ENCODE measurements at places on chromosomes 1 and 21. TPM values are rescaled to one million over a fixed set of nuclear protein-coding genes. Genes with fewer than 3 reads are reported as not detected.

- DNase-seq, result no peak
These were observed 28.0 kb upstream of the TSPAN2 start for GRCh38 chr1:115117298-115117697.

Gene ACTN2
- total RNA-seq, result 2.1 TPM

DNA sequence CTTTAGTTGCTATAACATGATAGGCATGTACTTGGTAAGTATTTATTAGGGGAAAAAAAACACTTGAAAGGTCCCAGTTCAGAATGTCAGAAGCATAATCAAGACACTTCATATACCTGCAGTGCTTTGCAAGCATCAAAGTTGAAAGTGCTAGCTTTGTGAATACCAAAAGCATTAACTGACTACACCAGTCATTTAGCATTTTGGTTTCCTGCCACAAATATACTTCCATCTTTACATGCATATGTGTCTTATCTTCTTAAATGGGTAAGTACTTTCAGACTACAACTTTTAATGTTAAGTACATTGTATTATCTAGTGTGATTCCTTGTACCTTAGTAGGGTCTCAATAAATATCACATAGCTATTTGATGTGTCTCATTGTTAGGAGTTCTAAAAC is 43.7 kb downstream of the AKT3 start:
- no peak for DNase-seq

DNA sequence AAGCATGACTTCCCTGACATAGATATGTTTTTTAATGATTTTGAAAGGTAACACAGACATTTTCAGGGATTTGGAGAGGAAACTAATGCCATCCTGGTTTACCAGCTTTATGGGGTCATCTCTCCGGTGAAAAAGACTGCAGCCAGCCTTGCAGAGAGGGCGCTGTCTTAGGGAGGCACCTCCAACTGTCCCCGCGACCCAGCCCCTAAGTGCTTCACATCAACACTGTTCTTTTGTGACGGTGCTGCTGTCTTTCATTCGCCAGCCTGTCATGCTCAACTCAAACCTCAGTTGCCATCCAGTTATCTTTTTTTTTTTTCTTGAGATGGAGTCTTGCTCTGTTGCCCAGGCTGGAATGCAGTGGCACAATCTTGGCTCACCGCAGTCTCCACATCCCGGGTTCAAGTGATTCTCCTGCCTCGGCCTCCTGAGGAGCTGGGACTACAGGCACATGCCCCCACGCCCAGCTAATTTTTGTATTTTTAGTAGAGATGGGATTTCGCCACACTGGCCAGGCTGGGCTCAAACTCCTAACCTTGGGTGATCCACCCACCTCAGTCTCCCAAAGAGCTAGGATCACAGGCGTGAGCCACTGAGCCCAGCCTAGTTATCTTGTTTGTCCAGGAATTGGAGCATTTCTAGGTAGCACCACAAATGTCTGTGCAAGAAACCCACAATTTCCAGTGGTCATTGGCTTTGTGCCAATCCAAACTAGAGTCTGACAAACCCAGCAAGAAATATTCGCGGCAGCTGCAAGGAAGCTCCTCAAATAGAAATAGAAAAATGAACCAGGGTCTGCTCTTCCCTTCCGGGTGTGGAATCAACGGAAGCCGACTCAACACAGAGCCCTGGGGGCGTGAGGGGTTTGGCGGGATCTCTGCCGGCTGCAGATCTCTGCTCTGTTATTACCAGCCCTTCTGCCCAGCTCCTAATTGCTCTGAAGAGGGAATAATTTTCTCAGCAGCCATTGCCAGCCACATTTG is 24.2 kb downstream of the PDE9A start:
- DNase-seq, result no peak

Gene RXRG
- 0.32 TPM for total RNA-seq

Gene PLPPR5
- total RNA-seq, result 0.08 TPM

Gene PYHIN1
- total RNA-seq, result 0.22 TPM

Gene CIART
- 2.0 TPM for total RNA-seq

DNA sequence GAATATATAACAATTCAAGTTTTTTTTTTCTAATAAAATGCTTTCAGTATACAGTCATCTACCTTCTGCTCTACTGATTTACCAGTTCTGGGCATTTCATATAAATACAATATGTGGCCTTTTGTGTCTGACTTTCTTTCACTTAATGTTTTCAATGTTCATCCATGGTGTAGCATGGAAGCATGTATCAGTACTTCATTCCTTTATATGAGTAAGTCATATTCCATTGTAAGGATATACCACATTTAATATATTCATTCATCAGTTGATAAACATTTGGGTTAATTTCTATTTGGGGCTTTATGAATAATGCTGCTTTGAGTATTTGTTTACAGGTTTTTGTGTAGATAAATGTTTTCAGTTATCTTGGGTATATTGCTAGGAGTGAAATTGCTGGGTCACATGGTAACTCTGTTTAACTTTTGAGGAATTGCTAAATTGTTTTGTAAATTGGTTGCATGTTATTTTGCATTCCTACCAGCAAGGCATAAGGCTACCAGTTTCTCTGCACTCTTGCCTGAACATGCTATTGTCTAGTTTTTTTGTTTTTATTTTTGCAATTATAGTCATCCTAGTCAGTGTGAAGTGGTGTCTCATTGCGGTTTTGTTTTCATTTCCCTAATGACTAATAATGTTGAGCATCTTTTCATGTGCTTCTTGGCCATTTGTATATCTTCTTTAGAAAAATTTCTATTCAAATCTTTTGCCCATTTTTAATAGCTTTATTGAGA is 206.1 kb downstream of the TM2D1 start:
- no peak for DNase-seq

Gene PDE4B
- 1.0 TPM for total RNA-seq

Gene NGF
- 0.49 TPM for total RNA-seq

DNA sequence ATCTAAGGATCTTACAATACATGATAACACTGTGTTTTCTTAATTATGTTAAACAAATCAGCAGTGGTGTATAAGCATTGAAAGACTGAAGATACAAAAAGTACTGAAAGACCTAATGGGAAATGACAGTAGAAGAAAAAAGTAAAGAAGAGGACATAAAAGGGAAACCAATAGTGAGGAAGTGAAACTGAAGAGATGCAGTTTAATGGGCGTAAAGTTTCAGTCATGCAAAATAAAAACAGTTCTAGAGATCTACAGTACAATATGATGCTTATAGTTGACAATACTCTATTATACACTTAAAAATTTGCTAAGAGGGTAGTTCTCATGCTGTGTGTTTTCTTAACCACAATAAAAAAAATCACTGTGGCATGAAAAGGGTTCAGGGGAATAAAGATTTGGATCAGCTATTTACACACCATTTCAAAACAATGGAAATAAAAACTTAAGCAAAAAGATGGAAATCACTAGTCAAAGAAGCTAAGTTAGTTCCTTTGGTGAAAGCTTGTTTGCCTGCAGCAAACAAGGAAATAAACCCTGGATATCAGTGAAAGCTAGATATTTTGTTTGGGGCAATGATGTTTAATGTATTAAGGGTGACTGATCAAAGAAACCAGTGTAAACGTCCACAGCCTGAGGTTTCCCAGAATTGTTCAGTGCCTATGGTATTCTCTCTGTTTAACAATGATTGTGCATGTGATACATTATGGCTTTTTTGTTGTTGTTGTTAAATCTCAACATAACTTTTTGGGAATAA is 1160.8 kb upstream of the ADGRL2 start:
- no peak for DNase-seq

All from pancreas (tissue), 10 donors.